ENCODE measurements at places on chromosomes 2 and 18. TPM values are rescaled to one million over a fixed set of nuclear protein-coding genes. Genes with fewer than 3 reads are reported as not detected.

DNA sequence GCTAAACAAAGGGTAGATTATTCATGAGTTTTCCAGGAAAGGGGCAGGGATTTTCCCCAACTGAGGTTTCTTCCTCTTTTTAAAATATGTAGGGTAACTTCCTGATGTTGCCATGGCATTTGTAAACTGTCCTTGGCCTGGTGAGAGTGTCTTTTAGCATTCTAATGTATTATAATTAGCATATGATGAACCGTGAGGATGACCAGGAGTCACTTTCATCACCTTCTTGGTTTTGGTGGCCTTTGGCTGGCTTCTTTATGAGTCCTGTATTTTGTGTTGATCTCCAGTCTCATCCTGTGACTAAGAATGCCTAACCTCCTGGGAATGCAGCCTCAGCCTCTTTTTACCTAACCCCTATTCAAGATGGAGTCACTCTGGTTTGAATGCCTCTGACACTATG lies 391.0 kb upstream of the LINC00305 start:
- DNase-seq: no peak

GRCh38 chr2:214989187-214989586 lies 149.2 kb downstream of the ABCA12 start:
- no peak for DNase-seq

DNA sequence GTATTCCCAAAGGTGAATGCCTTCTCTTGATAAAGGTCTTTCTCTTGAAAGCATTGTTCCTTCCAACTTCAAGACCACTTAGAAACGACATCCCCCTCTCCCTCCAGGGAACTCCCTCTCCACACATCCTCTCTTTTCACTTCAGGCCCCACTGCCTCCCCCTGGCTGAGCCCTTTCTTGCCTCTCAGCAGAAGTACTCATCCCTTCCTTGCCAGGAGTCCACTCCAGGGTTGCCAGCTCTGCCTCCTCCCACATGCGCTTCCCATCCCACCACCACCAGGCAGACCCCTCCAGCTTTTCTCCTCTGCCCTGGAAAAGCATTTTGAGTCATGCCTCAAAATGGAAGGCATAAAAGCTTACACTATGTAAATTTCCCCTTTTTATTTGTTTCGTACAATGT lies 126.3 kb upstream of the SALL3 start:
- no peak for DNase-seq

DNA sequence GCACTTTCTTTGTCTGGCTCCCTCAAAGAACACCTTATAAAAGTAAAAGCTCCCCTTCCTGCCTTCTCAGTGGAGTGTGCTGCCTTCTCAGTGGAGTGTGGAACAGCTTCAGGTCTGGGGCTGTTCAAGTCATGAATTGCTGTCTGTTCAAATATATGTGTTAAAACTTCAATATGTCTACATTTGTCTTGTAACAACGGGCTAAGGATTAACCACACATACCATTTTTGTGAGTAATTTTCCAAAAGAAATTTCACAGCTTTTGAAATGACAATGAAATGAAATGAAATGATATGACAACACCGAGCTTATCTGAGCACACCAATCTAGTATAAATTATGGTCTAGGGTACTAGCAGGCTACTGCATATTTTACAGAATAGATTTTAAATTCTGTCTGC lies 42.9 kb downstream of the CABYR start:
- no peak for DNase-seq

- DNase-seq: no peak
These were observed 378.6 kb upstream of the SLC14A2 start for GRCh38 chr18:45236676-45237075.

The MBD1 gene
- 38.1 TPM for polyA plus RNA-seq

DNA sequence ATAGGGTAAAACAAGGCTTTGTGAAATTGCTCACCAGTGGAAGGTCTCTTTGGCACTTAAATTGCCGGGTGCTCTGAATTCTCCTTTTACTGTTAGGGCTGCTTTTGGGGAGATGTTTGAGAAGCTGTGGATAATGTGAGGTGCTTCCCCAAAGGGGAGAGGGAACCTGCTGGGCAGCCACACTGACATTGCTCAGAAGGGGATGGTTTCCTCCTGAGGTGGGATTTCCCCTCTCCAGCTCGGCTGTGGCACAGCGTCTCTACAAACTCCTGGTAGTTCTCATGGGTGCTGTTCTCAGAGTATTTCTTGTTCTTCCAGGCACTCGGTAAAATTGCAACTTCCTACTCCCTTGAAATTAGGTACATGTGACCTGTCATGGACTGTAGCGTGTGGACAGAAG lies 124.2 kb downstream of the LPIN1 start:
- DNase-seq: no peak
